ENCODE measurements at places on chromosomes 5 and 9.

- no peak for DNase-seq
Observed at GRCh38 chr5:115979201-115980041, 17.1 kb downstream of the LVRN start.

DNA sequence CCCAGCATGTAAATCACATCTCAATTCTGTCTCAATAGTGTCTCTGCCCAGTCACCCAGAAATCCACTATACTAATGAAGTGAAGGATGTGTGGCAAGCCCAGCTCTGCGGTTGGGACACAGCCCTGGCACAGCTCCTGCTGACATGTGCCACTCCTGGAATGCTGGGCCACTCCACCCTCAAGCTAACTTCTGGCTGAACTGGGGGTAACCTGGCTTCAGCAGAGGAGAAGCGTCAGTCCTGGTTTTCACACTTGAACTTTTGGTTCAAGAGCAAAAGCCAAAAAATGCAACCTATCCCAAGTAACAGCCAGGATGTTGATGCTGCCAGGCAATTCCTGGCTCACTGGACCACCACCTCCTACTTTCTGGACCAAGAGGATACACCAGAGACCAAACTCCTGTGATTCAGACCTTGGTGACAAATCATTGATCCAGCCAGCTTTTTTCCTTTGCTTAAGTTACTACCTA is 86.4 kb downstream of the ARRDC3 start:
- no peak for DNase-seq

DNA sequence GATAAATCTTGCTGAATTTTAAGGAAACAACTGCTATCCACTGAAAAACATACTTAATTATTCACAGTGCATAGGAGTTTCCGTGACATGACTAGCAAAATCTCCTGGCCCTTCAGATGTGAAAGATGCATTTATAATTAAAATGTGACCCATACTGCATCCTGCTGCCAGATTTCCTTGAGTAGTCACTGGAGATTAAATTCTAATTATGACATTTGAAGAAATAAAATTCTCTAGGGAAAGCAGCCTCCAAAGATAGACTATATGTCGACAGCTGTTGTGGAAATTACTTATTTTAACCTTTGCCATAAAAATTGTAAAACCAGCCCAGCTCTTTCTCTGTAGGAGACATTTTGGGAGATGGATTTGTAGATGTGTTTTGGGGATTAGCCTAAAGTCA is 193.6 kb upstream of the SMC2 start:
- DNase-seq: no peak

GRCh38 chr5:106121972-106122605 is 1548.6 kb downstream of the EFNA5 start:
- DNase-seq: no peak

DNA sequence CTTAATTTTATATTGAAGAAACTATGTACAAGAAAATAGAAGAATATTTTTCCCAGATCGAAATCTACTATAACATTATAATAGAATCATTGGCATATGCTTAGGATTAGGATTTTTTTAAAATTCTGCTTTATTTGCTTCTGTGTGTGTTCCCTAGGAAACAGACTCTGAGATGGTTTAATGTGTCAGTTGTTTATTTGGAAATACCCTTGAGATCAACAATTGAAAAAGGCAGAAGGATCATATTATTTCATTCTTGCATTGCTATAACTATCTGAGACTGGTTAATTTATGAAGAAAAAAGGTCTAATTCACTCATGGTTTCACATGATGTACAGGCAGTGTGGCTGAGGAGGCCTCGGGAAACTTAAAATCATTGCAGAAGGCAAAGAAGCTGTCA is 622.6 kb downstream of the PRR16 start:
- no peak for DNase-seq

DNA sequence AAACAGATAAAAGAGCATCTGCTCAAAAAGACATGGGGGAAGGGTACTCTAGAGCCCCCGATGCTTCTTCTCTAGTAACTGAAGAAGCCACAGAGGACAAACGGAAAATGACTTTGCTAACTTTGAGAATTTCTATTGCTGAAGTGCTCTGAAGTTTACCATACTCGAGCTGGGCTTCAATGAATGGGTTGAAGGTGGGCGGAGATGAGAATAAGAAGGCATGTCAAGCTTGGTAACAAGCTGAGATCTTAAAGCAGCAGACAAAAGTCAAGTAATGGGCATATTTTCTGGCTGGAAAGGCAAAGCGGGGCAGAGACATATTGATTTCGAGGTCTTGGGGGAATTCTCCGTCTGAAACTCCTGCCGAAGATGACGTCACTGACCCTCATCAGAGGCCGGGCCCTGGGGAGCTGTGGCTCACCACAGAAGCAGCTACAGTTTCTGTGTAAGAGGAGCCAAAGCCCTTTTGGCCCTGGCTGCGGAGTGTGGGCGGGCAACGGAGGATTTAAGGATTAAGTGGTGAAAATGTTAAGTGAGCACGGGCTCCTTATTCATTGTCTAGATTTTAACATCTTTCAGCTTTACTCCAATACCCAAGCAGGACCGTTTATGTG is 115.8 kb upstream of the SLIT3 start:
- DNase-seq: no peak

- no peak for DNase-seq
Observed at GRCh38 chr5:10244342-10244944, 5.2 kb downstream of the ATPSCKMT start.

- no peak for DNase-seq
Observed at GRCh38 chr5:149217803-149218155, 53.9 kb upstream of the AFAP1L1 start.

DNA sequence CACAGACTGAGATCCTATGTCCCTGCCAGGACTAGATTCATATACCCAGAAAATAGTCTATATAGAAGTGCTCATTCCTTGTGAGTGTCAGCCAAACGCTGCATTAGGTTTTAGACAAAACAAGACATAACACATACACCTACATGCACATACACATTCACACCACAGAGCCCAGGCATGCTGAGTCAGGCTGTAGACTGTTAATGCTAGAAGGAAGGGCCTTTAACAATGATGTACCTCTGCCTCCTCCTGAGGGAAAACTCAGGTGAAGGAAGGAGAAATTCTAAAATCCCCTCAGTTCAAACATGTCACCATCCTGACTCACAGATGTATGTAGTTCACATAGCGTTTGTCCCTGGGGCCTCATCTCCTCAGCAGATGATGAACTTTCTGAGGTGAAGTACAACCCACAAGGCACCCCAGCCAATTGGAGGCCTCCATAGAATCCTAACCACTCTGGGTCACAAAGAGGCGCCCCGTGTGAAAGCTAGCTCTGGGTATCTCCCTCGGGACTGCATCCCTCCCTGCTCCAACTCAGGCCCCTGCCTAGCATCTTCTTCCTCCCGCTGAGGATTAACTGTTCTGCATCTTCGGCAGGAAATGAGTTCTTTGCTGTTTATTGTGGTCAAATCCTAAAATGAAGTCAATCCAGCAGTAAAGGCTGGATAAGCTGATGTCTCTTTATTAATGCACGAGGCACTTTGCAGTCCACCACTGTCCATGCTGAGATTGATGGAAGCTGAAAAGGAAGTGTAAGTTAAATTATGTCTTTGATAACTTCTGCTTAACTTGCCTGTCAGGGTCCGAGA is 40.8 kb upstream of the FSTL4 start:
- no peak for DNase-seq

GRCh38 chr5:14574891-14575508 is 6.6 kb upstream of the OTULINL start:
- DNase-seq: no peak

GRCh38 chr5:96235008-96235910 is 197.8 kb downstream of the PCSK1 start:
- no peak for DNase-seq

- DNase-seq: no peak
Observed at GRCh38 chr5:14417276-14417730, 164.3 kb upstream of the OTULINL start.

GRCh38 chr9:100355561-100355960 is 2.8 kb upstream of the TEX10 start:
- no peak for DNase-seq

DNA sequence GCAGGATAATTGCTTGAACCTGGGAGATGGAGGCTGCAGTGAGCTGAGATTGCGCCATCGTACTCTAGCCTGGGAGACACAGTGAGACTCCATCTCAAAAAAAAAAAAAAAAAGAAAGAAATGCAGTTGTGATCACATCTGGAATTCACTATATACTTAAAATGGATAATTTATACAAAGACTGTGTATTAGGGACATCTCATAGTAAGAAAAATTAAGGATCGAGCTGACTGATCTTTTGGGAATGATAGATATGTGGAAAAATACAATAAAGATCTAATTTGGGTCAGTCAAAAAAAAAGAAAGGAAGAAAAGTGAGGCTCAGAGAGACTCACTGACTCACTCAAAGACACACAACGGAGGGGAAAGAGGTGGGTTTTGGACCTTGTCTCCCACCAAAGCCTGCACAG is 73.2 kb upstream of the STXBP1 start:
- DNase-seq: no peak

- no peak for DNase-seq
Observed at GRCh38 chr9:113373676-113374392, 3.0 kb downstream of the HDHD3 start.

DNA sequence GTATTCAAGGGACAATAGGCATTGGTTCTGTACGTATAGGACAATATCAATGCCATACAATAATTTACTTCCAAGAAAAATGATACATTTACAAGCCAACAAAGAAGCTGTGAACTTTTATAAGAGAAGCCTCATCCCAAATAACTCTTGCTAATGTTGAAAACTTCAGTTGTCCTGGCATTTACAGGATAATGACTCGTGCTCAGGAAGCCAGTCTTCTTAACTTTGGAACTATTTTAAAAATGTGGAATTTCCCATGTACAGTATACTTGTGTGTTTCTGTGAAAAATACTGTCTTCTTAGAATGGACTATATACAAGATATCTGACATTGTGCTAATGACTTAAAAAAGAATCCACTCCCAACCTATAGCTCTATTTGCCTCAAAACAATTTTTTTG is 1479.3 kb upstream of the CDH9 start:
- no peak for DNase-seq

DNA sequence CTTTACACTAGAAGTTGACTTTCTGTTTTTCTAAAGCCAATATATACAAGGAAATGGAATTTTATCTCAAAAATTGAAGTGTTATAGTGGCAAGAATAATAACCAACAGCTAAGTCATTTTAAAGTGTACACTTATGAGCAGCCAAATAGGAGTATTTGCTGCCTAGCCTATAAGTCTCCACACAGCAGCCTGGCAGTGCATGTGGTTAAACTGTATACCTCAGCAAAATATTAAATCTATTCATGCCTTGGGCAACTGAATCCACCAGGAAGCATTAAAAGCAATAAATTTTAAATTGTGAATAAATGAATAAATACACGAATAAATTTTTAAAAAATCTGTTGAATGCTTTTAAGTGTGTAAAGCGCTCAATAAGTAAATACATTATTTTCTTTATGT is 432.4 kb upstream of the RORB start:
- no peak for DNase-seq

GRCh38 chr9:130421802-130422276 is 22.9 kb upstream of the ASS1 start:
- no peak for DNase-seq

- DNase-seq: no peak
Observed at GRCh38 chr5:116265471-116265870, 180.6 kb downstream of the COMMD10 start.

DNA sequence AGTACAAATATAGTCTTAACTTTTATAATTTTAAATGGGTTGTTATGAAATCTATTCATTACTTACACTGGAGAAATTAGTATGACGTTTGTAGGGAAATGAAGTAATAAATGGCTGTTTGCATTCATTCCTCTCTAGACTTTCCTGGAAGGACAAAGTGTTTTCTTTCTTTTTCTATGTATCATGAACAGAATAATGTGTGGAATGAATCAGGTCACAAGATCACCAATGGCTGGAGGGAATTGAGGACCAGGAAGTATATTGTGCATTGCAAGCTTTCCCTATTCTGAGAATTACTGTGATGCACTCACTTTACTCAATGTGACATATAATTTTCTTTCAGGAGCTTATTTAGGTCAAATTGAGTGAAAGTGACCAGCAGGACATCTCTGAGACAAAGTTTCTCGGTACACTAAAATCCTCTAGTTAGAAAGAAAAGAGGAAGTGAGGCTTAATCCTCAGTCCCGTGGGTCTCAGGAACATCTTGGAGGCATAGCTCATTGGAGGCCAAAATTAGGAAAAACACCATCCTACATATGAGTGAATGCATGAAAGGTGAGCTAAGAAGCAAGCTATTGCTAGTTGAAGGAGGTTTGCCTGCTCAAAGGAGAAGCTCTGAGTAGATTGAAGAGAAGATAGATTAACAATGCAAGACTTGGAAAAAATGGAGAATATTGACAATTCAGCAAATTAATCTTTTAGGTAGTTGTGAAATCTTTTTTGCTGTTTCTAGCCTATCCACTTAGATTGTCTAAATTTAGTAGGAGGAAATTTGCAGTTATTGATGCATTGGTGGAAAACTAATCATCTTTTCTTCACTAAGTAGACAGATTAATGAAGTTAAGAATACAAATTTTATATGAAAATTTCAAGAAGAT is 28.0 kb downstream of the ERAP2 start:
- DNase-seq: no peak

GRCh38 chr5:125372694-125373631 is 626.5 kb upstream of the ZNF608 start:
- DNase-seq: no peak

DNA sequence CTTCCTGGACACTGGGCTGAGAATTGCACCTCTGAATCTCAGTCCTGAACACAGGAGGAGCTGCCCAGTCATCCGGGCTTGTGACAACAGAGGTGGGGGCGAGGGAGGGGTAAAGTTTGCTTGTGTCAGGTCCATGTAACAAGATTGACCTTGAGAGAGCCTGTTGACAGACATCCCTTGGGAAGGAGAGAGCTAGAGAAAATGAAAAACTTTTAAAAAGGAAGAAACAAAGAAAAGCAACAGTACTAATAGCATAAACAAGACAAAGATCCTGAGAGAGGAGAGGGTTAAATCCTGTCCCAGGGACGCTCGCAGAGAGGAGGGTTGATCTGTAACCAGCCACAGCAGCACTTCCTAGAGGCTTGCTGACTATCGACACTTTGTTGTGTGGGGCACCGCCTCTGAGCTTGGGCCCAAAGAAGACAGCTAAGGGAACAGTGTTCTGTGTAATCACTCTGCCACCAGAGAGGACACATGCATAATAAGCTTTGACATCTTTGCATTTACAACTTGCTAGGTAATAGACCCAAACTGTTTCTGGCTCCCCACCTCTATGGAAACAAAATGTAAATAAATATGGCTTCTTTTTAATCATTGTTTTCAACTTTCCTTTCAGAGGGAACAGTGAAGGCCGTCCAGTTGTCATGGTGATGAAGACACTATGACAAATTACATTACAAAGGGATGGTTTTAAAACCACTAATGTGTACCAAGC is 363.7 kb downstream of the CSNK1G3 start:
- no peak for DNase-seq

- DNase-seq: no peak
Observed at GRCh38 chr5:124044613-124045012, 532.6 kb downstream of the CSNK1G3 start.

- DNase-seq: no peak
Observed at GRCh38 chr5:14944996-14945395, 73.4 kb upstream of the ANKH start.

DNA sequence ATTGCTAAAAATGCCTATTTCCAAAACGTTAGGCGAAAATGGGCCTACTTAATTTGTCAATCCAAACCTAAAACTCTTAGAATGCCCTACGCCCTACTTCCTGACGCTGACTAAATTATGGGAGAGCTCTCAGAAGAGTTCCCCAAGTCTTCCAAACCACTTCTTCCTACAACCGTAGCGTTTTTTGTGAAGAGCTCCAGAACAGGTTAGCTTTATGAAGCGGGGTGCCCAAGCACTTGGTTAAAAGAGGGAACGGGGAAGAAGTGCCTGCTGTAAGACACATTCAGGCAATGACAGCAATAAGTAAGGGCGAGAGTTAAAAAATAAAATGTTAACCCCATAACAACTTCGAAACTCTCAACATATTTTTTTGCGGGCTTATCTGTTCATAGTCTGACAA is 2.8 kb downstream of the ELAVL2 start:
- DNase-seq: no peak
